Stimulated activated CD8-positive, alpha-beta memory T cell treated with anti-CD3 and anti-CD28 coated beads, Interleukin-4, amount 100 ng/mL, for 1 hour (primary cell): ENCODE measurements at places on chromosomes 4 and X.

DNA sequence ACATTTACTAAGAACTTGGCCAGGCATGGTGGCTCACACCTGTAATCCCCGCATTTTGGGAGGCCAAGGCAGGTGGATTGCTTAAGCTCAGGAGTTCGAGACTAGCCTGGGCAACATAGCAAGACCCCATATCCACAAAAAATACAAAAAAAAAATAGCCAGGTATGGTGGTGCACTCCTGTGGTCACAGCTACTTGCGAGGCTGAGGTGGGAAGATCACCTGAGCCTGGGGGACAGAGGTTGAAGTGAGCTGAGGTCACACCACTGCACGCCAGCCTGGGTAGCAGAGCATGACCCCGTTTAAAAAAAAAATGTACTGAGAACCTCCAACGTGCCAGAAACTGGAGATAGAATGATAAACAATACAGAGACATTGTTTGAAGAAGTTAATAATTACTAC lies 8.0 kb downstream of the OPRPN start:
- no peak for DNase-seq

GRCh38 chrX:1491851-1492349 lies 39.2 kb upstream of the ASMTL start:
- DNase-seq: no peak

GRCh38 chr4:4506961-4507360 lies 34.9 kb downstream of the STX18 start:
- DNase-seq: no peak

DNA sequence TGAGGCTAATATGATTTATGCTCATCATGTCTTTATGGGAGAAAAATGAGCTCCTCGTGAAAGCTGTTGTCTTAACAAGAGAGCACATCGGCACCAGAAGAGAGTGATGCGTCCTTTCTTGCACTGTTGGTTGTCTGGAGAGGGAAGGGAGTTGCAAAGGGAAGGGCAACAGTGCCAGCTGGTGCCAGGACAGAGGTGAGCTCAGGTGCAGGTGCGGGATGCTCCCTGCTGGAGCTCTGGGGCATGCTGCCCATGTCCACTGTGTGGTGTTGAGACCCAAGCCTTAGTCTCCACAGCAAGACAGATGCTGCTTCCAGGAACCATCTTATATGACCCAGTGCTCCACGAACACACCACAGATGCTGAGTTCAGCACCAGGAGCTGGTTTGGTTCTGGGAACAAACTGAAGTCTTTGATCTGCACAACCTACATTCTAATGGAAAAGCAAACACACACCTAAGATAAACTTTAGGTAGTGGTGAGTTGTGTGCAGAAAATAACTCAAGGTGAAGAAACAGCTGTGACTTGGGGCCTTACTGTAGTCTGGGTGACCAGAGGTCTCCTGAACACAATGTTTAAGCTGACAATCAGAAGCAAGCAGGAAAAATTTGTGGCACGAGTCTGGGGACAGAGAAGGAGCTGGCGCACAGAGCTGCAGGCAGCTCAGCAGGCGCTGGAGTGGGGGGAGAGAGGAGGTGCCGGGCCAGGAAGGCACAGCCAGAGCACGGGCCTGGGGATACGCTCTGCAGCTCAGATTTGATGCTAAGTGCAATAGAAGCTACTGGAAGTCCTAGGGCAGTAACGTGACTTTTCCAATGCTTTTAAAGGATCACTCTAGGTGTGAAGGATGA lies 73.2 kb downstream of the HAUS3 start:
- DNase-seq: no peak

DNA sequence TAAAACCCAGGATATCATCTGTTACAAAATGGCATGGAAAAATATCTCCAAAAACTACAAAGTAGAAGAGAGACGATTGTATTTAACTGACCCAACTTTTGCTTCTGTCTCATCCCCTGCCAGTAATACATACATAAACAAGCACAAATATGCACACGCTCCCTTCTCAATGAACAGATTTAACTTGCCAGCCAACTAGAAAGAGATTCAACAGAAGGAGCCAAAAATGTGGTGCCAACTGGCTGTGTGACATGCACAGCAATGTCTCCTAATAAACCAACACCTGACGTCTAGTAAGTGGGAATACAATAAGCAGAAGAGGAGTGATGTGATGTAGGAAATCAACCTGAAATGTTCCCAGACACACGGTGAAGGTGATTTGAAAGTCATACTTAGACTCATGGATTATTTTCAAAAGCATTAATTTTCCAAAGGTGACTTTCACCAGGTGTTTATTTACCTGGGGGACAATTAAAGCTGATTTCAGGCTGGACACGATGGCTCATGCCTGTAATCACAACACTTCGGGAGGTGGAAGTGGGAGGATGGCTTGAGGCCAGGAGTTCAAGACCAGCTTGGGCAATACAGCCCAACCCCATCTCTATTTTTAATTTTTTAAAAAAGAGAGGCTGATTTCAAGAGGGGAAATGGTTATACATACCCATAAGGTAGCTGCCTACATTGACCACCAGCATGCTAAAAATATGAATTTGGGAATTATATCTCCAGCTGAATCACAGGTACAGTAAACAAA lies 33.7 kb downstream of the SH3RF1 start:
- DNase-seq: no peak

- no peak for DNase-seq
Measured at GRCh38 chr4:34720571-34720970, 1523.7 kb downstream of the ARAP2 start.

- DNase-seq: no peak
Measured at GRCh38 chrX:110359273-110359672, 625 bp downstream of the RTL9 start.

- DNase-seq: no peak
Measured at GRCh38 chr4:11455201-11455835, 26.6 kb upstream of the HS3ST1 start.

DNA sequence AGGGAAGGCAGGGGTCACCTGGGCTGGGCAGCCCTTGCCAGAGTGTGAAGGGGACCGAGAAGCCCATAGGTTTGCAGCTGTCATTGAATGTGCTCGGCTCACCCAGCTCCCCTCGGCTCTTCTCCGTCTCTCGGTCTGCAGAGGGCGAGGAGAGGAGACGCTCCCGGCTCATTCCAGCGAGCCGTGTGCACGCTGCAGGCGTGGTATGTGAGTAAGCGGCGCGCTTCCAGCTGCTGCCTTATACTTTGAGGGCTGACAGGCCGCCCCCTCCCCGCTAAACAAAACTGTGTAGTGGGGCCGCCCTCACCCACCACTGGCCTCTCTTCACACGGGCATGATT lies 23.0 kb upstream of the BCORL1 start:
- DNase-seq: no peak

DNA sequence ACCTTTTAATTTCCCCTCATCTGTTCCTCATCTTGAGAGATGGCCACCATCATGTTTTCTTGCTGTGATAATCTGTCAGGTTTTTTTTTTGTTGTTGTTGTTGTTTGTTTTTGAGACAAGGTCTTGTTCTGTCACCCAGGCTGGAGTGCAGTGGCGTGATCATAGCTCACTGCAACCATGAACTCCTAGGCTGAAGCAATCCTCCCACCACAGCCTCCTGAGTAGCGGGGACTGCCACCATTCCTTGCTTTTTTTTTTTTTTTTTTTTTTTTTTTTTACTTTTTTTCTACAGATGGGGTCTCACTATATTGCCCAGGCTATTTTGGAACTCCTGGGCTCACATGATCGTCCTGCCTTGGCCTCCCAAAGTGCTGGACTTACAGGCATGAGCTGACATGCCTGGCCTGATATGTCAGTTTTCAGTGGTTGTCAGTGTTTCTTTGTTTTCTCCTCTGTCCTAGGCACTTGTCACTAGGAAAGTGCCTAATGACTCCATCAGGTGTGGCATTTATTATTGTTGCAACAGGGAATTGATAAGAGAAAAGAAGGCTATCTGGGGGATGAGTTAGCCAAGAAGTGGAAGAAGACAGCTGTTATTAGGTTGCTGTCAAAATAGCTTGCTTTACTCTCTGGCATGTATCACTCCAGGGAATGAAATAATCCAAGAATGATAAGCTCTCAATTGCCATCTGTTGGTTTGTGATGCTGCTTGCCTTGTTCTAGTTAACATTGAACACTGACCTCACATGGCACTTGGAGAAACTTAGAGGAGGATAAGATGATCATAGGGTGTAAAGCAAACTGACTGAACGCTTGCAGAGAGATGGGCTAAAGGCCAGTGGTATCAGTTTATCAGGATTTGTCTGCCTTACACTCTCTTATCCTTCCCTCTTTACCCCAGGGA lies 41.7 kb downstream of the TMEM164 start:
- no peak for DNase-seq

DNA sequence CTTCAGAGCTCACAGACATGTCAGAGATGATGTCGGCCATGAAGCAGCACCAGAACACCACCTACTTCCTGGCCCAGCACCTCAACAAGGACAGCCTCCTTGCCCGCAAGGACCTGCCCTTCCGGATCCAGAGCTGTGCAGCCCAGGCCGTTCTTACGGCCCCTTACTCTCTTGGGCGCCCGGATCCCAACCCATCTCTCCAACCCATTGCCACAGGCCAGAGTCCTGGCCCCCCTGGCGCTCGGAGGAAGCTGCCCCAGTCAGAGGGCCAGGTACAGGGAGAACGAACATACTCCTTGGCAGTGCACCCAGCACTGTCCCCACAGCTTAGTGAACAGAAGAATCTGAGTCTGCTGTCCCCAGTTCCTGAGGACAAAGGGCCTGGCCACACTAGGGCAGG lies 27.9 kb upstream of the PRPS1 start:
- no peak for DNase-seq

- no peak for DNase-seq
Measured at GRCh38 chr4:185541251-185541727, 6.0 kb upstream of the PDLIM3 start.

- no peak for DNase-seq
Measured at GRCh38 chrX:21586001-21586400, 72.1 kb downstream of the KLHL34 start.

- no peak for DNase-seq
Measured at GRCh38 chr4:136680271-136680670, 852.0 kb downstream of the PCDH18 start.

DNA sequence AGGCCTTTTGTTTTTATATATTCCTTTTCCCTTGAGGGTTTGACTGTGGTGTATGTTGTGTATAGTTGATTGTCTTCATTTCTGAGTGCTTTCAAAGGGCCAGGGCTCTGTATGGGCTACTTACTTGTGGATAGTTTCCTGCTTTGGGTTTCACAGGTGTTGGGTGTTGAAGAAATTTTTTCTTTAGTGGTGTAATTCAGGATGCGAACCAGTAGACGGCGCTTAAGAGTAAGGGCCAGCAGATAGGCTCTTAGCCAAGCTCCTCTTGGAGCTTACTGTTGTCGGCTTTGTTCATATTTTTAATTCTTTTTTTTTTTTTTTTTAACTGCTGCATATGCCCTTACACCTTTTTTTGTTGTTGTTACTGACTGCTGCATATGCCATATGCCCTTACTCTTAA lies 276.3 kb upstream of the GALNT7 start:
- no peak for DNase-seq

GRCh38 chr4:78682070-78682469 lies 94.1 kb upstream of the BMP2K start:
- DNase-seq: no peak

- no peak for DNase-seq
Measured at GRCh38 chr4:31068257-31069075, 348.3 kb downstream of the PCDH7 start.

DNA sequence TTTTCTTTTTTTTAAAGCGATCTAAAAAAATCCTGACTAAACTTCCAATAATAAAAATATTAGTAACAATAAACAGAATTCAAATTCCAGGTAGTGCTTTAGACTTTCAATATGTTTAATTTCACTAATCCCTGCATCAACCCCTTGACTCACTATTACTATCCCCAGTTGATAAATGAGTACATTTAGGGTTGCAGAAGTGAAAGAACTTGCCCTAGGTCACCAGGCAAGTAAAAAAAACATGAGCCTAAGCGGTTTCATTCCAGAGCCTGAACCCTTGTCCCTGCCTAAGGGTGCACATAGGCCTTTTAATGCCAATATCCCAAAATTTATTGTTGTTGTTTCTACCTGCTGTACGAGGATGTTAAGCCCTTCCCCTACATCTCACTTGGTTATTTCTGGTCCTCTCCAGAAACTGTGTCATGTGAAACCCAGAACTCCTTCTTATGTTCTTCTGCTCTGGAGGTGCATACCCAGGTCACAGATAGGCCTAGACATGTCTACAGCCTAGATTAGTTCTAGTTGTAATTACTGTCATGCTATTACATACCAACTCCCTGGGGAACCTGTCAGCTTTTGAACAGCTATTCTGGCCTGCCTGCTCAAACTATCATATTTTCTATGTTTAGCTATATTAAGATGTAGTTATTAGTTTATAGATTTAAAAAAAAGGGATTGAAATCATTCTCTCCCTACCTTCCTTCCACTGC lies 244.5 kb upstream of the PITX2 start:
- DNase-seq: no peak

GRCh38 chrX:107447642-107448041 lies 1.8 kb upstream of the FRMPD3 start:
- no peak for DNase-seq

- DNase-seq: no peak
Measured at GRCh38 chrX:65750674-65751469, 83.4 kb downstream of the MSN start.
